ENCODE measurements at places on chromosomes 3 and 15. TPM values are rescaled to one million over a fixed set of nuclear protein-coding genes. Genes with fewer than 3 reads are reported as not detected.

The SLC7A14 gene
- total RNA-seq, result 1.8 TPM

The C2CD4A gene
- total RNA-seq, result 0.11 TPM

The MUSTN1 gene
- 2.9 TPM for total RNA-seq

The ATP8B4 gene
- total RNA-seq, result 24.3 TPM

The TRH gene
- 0.16 TPM for total RNA-seq

GRCh38 chr3:86594838-86595237, 396.1 kb downstream of the VGLL3 start:
- no peak for DNase-seq

DNA sequence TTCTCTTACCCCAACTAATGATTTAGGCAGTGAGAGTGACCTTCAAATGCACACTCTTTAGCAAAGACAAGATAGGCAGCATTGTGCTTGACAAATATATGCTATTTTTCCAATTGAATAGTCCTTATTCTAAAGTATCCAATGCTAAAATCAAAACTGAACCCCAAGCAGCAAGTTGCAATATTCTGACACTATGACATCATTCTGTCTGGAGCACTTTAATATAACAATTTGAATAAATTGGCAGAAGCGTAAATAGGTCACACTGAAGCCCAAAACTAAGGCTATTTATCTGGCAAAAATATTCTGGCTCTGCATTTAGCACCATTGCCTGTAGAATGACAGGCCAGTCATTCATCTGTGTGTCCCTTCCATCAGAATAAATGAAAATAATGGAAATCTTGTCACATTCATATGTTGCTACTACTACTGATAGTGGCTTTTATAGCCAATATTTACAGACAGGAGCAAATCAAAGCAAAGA, 2.9 kb downstream of the CBLB start:
- DNase-seq, result no peak

GRCh38 chr3:151686257-151686656, 47.5 kb upstream of the AADACL2 start:
- DNase-seq, result no peak

- no peak for DNase-seq
Observed at GRCh38 chr3:30612437-30613132, 6.2 kb downstream of the TGFBR2 start.

GRCh38 chr15:40283615-40284300, 894 bp upstream of the ANKRD63 start:
- DNase-seq, result no peak

- no peak for DNase-seq
Observed at GRCh38 chr3:187186801-187187421, 10.4 kb upstream of the RTP1 start.

DNA sequence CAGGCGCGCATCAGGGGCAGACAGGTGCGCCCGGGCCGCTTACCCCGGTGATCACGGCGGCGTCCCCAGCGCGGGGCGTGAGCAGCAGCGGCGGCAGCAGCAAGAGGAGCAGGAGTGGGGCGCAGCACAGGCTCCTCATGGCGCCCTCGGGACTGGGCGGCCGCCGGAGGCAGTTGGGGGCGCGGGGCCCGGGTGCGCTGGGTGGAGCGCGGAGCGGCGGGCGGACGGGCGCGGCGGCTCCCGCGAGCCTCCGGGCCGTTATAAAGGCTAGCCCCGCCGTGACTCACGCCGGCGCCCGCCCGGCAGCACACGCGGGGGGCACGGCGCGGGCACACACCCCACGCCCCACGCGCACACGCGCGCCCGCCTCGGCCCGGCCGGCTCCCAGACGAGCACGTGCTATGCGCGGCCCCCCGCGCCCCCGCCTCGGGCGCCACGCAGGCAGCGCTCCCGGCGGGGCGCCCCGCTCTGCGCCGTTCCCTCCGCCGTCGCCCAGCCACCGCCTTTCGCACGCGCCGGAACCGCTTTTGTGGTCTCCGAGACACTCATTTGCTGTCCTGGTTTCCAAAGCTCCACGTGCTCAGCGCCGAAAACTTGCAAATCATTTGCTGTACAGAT, at the start of gene PROK2:
Gene PROK2 (minus strand): TSS at position 235 of the 618 bp plus-strand sequence. CDS start 96 bp downstream, at position 139.
- DNase-seq, result no peak

DNA sequence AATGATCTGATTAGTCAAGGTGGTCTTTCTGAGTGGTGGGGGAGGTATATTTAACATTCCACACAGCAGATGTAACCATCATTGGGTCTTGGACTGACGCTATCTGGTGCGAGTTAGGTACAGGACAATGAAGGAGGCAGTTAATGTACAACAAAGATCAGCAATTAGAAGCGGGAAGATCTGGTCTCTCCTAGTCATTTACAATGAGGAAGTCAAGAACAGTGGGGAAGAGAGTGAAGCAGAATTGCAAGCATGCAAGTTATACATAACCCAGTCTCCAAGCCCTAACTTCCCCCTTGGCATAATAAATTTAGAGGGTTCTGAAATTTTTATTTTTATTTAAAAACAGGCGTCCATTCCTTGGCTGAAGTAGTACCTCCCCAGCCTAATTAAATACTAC, 14.1 kb downstream of the GPD1L start:
- no peak for DNase-seq

GRCh38 chr15:101480613-101481380, 8.7 kb downstream of the PCSK6 start:
- DNase-seq, result no peak
